ENCODE measurements at places on chromosomes 4 and X.

DNA sequence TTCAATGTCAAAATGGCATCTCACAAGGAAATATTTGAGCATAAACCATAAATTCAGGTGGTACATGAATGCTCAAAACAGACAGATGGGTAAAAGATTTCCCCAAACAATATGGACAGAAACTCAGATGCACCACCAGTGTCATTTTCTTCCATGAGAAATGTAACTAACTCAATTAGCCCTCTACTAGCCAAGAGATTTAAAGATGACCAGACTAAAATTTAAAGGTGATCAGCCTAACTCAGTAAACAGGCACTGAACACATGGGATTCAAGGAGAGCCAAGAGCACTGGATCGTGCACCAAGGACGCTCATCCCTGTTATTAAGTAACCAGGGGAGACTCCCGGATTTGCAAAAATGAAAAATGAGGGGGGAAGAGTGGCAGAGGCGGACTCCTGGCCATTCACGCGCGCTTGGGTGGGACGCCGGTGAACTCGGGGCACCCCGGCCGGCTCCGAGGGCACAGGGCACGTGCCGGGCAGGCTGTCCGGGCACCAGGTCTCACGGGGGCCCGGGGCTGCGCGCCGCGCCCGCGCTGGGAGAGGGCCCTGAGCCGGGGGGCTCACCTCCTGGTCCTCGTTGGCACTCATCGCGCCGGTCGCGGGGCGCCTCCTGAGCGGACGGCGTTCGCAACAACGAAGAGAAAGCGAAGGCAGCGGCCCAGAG lies 490 bp downstream of the RWDD4 start:
- peak overlapping the region; percentile 90 for H3K4me3 ChIP-seq
- peak; percentile 65 for DNase-seq
- H3K27ac ChIP-seq = peak overlapping the region; percentile 89
- no peaks in the 10 kb centered on the region for H3K36me3 ChIP-seq

DNA sequence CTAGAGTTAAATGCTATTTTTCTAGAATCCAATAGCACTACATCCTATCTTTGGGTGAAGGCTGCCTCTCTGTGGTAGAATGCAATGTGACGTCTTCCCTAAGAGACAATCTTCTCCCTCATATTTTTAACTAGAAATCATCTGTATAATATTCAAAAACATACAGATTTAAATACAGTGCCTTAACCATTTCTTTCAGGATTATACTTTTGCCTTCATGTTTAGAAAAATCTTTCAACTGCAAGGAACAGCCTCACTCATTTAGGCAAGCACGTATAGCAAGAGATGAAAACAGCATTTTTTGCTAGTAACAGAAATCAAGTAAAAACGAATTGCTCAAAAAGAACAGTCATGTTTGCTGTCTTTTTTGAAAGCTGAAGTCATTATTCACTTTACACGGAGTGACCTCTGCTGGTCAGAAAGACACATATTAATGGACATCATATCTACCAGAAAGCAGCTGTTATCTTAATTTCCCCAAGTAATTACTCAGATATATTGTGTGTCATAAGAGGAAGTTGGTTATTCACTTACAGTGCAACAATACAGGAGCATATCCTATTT lies 422.3 kb downstream of the STPG2 start:
- no peak overlapping the region for H3K4me3 ChIP-seq
- H3K36me3 ChIP-seq = no peaks in the 10 kb centered on the region
- no peaks in the 10 kb centered on the region for H3K4me1 ChIP-seq
- no peak for DNase-seq

- H3K36me3 ChIP-seq = no peaks in the 10 kb centered on the region
- no peak overlapping the region for H3K27ac ChIP-seq
- H3K4me3 ChIP-seq = no peak overlapping the region
Observed at GRCh38 chrX:120751683-120752082, 121.8 kb upstream of the C1GALT1C1 start.

GRCh38 chr4:30866346-30866745 lies 146.2 kb downstream of the PCDH7 start:
- H3K27me3 ChIP-seq = no peaks in the 10 kb centered on the region
- no peaks in the 10 kb centered on the region for H3K36me3 ChIP-seq
- DNase-seq = no peak
- no peaks in the 10 kb centered on the region for H3K4me1 ChIP-seq
- no peak overlapping the region for H3K27ac ChIP-seq
- H3K4me3 ChIP-seq = no peak overlapping the region

DNA sequence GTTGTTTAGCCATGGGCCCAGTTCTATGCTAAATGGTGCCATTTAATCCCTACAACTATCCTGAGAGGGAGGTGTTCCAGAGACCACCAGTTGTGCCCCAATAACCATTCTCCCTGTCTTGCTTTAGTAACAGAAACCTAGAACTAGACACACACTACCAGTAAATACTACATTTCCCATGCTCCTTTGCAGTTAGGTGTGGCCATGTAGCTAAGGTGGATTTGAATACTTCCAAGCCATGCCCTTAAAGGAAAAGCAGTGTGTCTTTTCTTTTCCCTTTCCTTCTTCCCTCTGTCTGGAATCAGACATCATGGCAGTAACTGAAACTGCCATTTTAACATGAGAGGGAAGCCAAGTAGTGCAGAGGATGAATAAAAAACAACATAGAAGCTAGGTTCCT lies 90.9 kb upstream of the TMEM33 start:
- H3K27me3 ChIP-seq = peaks cover 3% of the 10 kb centered on the region
- no peaks in the 10 kb centered on the region for H3K36me3 ChIP-seq
- no peak for DNase-seq
- H3K4me1 ChIP-seq = no peaks in the 10 kb centered on the region

DNA sequence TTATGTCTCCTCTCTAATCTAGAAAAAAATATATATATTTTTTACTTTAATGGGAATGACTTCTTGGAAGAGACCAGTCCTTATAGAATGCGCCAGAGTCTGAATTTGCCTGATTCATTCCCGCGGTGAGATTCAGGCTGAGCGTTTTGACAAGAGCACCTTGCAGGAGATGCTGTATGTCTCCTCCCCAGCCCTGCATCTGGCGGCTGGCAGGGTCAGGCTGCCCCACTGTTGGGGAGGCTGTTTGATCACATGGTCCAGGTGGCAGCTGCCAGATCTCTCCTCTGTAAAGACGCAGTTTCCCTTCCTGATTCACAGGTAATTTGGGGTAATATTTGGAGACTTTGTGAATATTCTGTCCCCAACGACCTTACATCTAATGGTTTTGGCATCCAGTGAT lies 9.7 kb downstream of the PDZD4 start:
- H3K36me3 ChIP-seq = no peaks in the 10 kb centered on the region
- H3K27ac ChIP-seq = no peak overlapping the region
- H3K4me1 ChIP-seq = no peaks in the 10 kb centered on the region
- H3K27me3 ChIP-seq = no peaks in the 10 kb centered on the region
- H3K4me3 ChIP-seq = no peak overlapping the region

GRCh38 chr4:183541752-183542040 lies 36.8 kb downstream of the ING2 start:
- no peak for DNase-seq
- H3K36me3 ChIP-seq = no peaks in the 10 kb centered on the region

All from pancreas (tissue), 10 donors.